ENCODE measurements at places on chromosomes 3 and 15.

GRCh38 chr3:183962807-183963206 is 54.9 kb downstream of the ABCC5 start:
- DNase-seq, result no peak

- DNase-seq, result no peak
These were observed 39.1 kb downstream of the PAK2 start for GRCh38 chr3:196778755-196779154.

DNA sequence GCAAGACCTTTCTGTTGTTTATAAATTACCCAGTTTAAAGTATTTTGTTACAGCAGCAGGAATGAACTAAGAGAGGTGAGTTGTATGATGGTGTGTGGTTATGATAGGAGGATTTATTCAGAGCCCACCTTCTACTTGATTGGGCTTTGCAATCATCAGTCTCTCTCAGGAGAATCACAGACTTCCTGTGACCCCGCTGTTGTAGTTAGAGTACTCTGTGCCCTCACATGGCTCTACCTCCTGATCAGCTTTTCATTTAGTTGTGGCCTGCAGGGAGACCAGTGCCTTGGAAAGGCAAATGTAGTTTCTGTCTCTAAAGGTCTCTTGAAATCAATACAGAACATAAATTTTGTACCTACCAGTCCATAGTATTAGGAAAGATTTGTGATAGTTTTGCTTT is 7.6 kb upstream of the P2RY14 start:
- DNase-seq, result no peak

DNA sequence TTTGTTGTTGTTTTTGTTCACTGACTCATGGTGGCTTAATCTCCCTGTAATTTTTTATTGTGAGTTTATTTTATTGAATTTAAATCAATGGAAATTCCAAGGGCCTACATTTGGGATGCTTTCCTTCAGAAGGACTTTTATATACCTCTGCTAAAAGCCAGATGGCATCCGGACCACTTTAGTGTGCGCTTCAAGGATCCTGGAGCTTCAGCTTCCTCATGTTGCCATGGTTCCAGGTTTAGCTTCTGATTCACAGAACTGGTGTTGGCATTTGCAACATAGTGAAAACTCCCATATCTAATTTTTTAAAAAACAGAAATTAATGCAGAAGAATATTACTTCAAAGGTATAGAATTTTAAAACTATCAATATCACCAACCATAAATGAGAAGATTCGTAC is 8.5 kb upstream of the HACD2 start:
- no peak for DNase-seq

- no peak for DNase-seq
These were observed 292.0 kb downstream of the NFKBIZ start for GRCh38 chr3:102141096-102141927.

- DNase-seq, result no peak
These were observed 340.1 kb upstream of the MANF start for GRCh38 chr3:51044982-51045381.

DNA sequence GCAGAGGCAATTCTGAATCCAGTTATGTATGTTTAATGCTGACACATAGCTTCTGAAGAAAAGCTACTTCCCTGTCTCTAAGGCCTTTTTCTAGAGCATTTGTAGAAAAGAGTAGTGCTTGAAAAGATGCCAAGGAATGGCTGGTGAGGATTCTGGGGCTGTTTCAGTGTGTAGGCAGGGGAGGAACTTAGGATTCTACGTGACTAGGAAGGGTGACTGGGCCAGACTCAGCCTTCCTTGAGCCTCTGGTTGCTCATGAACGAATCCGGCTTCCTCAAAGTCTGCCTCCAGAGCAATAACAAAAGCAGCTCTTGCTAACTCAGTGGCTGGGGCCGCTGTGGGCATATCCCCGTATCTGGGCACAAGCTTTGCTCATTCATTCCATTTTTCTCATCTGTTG is 104.8 kb upstream of the WNT5A start:
- DNase-seq, result no peak

DNA sequence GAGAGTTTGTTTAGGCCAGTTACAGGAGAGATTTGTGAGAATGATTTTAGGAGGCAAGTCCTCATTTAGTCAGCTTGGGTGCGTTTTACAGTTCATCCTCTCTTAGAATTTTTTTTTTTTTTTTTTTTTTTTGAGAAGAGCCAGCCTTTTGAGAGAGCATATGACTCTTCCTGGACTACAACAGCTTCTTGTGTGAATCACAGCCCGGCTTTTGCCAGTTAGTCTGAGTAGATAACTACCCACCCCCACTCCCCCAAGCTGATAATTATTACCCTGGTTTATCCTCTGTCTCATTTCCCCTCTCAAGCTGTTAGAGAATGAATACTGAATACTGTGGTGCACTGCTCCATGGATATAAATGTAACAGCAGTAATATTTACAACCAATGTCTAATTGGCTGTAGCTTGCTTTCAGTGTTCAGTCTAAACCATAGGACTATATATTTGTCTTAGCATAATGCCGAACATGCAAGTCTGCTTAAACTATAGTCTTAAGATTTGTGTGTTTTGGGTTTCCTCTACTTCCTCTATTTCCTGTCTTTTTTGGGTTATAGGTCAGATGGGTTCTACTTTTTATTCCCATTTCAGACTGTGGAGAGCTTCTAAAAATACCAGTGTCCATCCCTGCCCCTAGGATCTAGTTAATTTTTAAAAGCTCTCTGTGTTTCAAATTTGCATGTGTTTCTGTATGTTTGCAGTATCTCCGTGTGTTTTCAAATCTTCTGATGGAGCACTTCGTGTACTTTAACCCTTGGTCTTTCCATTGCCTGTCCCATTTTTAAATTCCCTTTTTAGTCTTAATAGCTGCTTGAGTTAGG is 8.0 kb downstream of the CHD2 start:
- no peak for DNase-seq

DNA sequence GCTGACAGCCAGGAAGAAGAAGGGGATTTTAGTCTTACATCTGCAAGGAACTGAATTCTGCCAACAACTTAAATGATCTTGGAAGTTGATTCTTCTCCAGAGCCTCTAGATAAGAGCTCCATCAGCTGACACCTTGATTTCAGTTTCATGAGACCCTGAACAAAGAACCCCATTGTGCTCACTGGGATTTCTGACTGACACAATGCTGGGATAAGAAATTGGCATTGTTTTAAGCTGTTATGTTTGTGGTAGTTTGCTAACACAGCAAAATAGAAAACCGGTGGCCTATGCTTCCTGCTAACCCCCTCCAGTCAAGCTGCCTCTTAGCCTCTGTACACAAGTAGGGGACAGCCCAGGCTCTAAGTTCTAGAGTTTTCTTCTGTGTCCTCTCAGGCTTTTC is 36.2 kb downstream of the MASP1 start:
- DNase-seq, result no peak

GRCh38 chr3:146781059-146781458 is 175.9 kb upstream of the PLSCR5 start:
- DNase-seq, result no peak

DNA sequence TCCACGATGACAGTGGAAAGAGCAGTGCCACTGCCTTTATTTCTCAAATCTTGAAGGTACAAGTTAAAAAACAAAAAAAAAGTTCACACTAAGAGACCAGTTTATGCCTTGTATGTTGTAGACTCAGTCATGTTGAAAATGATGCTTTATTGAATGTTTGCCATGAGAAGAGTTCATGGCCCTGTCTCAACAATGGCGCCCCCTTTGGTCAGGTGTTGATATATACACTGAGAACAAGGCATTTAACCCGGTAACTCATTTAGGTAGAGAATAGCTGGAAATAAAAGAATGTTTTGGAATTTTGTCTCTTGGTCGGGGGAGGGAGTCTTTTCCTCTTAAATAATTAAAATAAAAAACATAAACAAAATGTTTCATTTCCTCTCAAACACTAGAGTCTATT is 145.6 kb upstream of the SLC2A2 start:
- DNase-seq, result peak; percentile 15
